ENCODE measurements at places on chromosomes 2 and 18. TPM values are rescaled to one million over a fixed set of nuclear protein-coding genes. Genes with fewer than 3 reads are reported as not detected.
A peak's percentile ranks its signal among the peaks of the same experiment; 100 is the strongest.

Gene AQP12A
- total RNA-seq, result not detected

DNA sequence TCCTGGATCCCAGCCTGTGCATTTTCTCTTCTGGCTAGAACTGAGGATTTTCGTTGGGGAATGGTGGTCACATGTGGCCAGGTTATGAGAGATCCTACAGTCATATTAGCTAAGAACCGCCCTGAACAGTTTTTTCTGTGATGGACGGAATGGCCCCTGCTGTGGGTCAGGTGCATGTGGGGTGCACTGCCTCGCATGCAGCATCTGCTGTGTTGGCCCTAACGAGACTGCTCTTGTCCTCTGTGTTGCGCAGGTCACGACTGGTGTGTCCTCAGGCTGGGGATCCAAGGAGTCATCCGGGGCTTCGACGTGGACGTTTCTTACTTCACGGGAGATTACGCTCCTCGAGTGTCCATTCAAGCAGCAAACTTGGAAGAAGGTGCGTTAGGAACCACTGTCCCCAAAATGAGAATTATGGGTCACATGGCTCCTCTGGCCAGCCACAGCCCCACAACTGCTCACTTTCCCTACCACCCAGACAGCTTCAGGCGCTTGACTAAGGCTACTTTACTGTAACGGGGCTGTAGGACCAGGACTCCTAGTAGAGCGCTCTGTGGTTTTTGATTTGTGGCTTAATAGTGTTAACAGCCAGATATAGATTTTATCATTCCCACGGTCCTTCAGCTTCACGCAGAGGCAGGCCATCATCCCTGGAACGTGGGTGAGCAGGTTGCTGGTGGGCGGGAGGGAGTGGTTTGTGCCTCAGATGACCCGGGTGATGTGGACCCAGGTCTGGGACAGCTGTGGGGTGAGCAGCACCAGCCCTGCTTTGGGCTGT is 21.8 kb downstream of the ALLC start:
- DNase-seq, result no peak

- no peak for DNase-seq
Measured at GRCh38 chr2:69118609-69119008, 105.6 kb downstream of the ANTXR1 start.

DNA sequence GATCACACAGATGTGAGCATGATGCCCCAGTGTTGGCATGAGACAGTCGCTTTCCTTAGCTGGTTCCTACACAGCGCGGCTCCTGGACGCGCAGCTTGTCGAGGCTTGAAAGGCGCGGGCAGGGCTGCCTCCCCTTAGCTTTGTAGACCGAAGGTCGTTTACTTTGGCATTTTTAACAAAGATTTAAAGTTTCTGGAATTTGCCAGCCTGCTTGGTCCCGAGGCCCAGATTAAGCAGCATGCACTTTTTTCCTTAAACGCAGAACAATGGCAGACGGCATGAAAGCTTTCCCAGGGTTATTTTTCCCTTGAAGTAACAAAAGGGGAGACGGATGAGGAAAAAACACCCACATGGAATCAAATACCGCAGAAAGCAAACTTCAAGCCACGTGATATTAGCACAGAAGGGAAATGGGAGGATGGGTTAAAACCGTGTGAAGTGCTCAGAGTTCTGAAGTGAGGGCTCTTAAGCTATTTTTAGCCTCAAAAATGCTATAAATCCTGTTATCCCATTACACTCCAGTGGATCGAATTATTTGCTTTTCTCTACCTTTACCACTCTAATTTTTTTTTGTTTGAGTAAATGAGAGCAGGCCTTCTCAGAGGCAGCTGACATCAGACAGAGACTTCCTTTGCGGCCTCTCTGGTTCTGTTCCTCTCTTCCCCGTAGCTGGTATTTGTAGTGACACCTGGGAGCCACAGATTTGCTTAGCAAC is 55.7 kb downstream of the NPAS2 start:
- no peak for DNase-seq

GRCh38 chr2:241558532-241559322 is at the start of gene BOK:
TSS of gene BOK (plus strand) at chr2:241558745. CDS start at chr2:241559484, 739 bp downstream.
- DNase-seq, result peak; percentile 68

- DNase-seq, result no peak
Measured at GRCh38 chr18:31591113-31591512, 564 bp upstream of the TTR start.

DNA sequence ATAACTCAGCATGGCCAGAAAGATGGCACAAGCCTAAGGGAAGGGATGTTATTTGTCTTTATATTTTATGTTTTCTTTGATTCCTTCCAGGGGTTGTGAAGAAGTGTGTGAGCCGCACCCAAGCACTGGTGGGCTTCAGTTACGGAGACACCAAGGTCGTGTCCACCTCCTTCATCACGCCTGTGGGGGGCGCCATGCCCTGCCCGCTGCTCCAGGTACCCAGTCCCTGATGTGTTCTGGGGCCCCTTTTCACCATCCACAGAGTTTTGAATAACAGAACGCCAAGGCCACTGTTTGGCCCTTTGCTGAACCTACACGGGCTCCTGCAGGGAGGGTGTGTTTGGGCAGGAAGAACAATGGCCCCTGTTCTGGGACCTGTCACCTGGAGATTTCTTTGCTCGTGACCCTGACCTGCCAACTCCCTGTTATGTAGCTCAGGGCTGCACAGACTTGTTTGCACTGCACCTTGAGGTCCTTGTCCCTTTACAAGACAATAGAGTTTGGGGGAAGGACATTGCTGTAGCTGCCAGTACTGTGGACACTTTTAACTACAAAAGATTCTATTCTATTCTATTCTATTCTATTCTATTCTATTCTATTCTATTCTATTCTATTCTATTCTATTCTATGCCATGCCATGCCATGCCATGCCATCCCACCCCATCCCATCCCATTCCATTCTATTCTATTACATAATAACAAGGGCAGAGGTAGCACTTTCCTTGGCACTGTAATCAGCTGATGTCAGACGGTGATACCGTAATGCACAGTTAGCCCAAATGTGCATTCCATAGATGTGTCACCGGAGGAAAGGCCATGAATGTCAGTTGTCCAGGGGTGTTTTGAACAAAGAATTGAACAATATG is 48.2 kb upstream of the CNGA3 start:
- no peak for DNase-seq

Data from left ventricle myocardium superior (tissue), 1 donor.